Activated T-helper 1 cell treated with anti-CD3 and anti-CD28 coated beads, Interleukin-2, amount 50 U/mL, for 16 hours (primary cell): ENCODE measurements at places on chromosomes 13 and 19.

GRCh38 chr13:58018865-58019264 lies 387.3 kb downstream of the PCDH17 start:
- no peak for DNase-seq

DNA sequence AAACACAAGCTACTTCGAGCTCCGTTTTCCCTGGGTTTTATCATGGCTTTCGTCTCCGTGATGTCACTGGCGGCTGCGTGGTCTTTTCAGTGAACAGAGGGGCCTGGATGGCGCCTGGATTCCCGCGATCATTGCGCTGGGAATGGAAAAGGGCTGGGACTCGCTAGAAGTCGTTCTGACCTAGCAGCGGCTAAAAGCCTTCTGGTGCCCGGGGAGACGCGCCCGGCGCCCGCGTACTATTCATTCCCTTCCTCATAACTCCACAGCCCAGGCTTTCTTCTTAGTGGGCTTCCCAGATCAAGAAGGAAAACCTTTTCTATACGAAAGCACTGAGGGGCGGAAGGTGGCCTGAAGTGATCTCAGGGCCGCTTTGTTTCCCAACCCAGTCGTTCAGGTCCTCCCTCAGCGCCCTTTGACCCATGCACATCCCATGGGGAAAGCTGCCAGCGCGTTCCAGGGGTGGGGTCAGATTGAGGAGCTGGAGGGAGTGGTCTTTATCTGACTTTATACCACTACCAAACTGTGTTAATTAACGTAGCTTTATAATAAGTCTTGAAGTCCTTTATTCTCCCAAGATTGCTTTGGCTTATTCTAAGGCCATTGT lies 96.6 kb downstream of the ELF1 start:
- no peak for DNase-seq

- DNase-seq = no peak
Measured at GRCh38 chr19:51479531-51480331, 1.4 kb downstream of the CEACAM18 start.

- no peak for DNase-seq
Measured at GRCh38 chr13:73720216-73720840, 413.9 kb downstream of the KLF12 start.

GRCh38 chr13:98678741-98679140 lies 73.7 kb downstream of the SLC15A1 start:
- no peak for DNase-seq

DNA sequence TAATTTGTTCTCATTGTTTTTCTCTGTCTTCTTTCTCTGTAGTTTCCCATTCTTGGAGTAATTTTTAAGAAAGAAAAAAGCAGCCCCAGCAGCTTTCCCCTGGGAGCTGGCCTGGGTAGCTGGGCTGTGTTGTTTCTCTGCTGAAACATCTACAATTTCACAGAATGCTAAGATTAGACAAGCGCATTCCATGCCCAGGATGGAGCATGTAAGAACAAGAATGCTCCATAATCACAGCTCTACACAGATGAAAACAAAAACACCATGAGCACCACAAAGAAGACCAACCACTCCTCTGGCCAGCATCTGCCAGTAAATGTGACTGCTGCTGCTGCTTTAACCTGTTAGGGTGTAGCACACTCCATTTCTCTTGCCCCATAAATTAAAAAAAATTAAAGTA lies 239.2 kb upstream of the SLITRK1 start:
- DNase-seq = no peak

- no peak for DNase-seq
Measured at GRCh38 chr13:79904581-79904980, 423.6 kb downstream of the NDFIP2 start.

DNA sequence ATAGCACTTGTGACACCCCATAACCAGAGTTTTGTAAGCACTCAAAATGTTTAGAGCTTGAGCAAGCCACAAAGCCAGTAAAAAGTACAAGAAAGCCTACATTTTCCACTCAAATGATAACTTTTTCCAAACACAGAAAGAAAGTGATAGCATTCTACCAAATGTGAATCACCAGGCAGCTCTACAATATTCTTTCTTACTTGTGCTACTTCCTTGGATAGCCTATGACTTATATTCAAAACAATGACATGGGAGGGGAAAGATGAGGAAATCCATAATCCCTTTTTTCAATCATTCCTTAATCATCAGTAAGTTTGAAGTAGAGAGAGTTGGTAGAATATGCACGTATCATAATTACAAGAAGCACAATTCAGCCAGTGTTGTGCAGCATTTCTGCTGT lies 650.8 kb upstream of the PCDH9 start:
- DNase-seq = no peak
